ENCODE measurements at places on chromosomes 2 and 18. TPM values are rescaled to one million over a fixed set of nuclear protein-coding genes. Genes with fewer than 3 reads are reported as not detected.

The DLX1 gene
- total RNA-seq = 0.10 TPM

The GREB1L gene
- not detected for total RNA-seq

The FAM110C gene
- total RNA-seq = 0.16 TPM

GRCh38 chr18:13374468-13375301 lies 156.1 kb downstream of the LDLRAD4 start:
- no peak overlapping the region for H3K4me3 ChIP-seq
- DNase-seq = no peak
- no peaks in the 10 kb centered on the region for H3K36me3 ChIP-seq
- H3K27me3 ChIP-seq = no peaks in the 10 kb centered on the region
- H3K4me1 ChIP-seq = peaks cover 80% of the 10 kb centered on the region

GRCh38 chr2:212381428-212382102 lies 157.0 kb downstream of the ERBB4 start:
- H3K27ac ChIP-seq = no peak overlapping the region
- no peaks in the 10 kb centered on the region for H3K27me3 ChIP-seq
- no peaks in the 10 kb centered on the region for H3K4me1 ChIP-seq
- no peaks in the 10 kb centered on the region for H3K36me3 ChIP-seq
- no peak for DNase-seq

- peaks cover 16% of the 10 kb centered on the region for H3K36me3 ChIP-seq
- H3K27ac ChIP-seq = no peak overlapping the region
- H3K4me3 ChIP-seq = no peak overlapping the region
- H3K4me1 ChIP-seq = no peaks in the 10 kb centered on the region
- DNase-seq = no peak
Observed at GRCh38 chr2:178679891-178680290, 127.3 kb downstream of the TTN start.

DNA sequence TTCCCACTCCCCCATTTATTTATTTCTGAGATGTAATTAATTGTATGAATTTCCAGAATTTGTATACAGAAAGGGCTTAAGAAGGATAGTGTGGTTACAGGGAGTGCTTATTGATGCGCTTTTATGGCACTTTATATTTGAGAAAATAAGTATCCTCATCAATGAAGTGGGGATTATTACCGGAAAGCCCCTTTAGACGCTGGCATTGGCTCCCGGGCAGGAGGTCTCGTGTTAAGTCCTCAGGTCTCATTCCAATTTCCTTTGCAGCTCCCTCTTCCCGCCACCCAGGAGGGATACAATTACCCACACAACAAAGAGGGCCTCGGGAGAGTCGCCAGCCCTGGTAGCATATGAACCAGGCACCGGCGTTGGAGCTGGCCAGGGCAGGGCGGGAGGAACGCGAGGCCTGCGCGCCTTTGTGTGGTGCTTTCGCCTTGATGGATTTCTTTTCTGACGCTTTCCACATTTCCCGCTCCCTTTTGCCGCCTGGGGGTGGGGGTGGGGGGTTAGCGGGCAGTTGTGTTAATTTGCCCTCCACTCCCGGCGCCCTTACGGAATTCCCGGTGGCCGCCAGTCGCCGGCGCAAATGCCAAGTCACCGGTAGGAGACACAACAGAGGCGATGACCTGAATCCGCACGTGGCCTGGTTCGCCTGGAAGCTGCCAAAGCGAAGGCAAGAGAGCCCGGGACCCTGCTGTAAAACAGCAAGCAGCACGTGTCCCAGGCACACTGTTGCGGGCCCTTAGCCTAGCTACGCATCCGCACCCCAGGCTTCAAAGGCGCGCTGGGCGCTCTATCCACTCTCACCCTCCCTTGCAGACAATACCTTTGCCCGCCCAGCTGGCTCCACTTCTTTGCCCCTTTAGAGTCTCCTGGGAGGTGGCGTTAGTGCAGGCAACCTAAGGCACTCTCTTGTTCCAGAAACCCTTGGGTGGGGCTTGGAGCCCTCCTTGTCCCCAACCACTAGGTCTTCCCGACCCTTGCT lies 3.3 kb downstream of the GAD1 start:
- peaks cover 45% of the 10 kb centered on the region for H3K4me1 ChIP-seq
- H3K4me3 ChIP-seq = peak overlapping the region; percentile 56
- no peak for DNase-seq
- no peak overlapping the region for H3K27ac ChIP-seq

DNA sequence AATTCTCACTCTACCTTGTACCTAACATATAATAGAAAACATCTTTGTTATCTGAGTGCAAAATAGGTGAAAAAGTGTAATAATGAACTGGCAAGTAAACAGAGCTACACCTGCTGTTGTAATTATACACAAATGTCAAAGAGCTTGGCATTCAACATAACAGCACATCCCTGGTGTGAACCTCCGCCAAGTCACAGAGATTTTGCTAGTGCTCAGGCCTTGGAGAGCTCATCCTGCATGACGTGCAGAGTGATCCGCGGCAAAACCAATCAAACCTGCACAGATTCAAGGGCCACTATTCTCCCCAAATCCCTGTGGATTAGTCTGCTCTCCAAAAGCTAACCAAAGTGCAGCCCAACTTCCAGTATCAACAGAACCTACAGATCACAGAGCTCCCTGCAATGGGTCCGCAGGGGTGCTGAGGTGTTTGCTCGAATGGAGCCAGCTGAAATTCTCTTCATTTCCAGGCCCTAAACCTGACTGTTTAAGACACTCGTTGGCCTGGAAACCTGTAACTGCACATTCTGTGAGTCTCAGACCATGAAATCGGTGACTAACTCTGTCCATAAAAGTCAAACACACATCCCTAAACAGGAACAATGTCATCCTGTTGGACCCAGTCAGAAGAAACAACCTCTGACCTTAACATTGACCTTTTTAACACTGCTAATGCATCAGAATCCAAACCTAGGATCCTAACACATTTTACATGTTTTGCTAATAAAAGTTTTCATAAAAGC lies 111.8 kb downstream of the EPB41L3 start:
- H3K36me3 ChIP-seq = no peaks in the 10 kb centered on the region
- H3K4me1 ChIP-seq = no peaks in the 10 kb centered on the region
- H3K4me3 ChIP-seq = no peak overlapping the region
- no peak for DNase-seq

DNA sequence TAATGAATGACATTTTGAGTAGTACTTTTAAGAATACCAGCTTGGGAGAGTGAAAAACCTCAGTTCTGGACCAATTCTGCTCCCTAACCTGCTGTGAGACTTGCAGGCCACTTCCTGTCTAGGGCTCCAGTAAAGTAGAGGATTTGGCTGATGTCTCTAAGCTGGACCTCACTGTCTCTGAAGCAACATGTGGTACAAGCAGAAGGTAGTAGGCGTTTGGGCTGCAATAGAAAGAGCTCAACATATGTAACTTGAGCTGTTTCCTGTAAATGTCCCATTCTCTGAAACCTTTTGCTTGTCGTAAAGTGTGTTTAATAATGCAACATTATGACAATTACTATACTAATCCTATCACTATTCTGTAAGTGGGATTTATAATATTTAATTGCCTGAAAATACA lies 213.1 kb downstream of the MYO3B start:
- H3K4me1 ChIP-seq = no peaks in the 10 kb centered on the region
- no peak for DNase-seq
- no peaks in the 10 kb centered on the region for H3K36me3 ChIP-seq
- H3K27me3 ChIP-seq = peaks cover 40% of the 10 kb centered on the region

GRCh38 chr2:108621687-108622681 lies 87.7 kb downstream of the LIMS1 start:
- peak overlapping the region; percentile 89 for H3K27ac ChIP-seq
- H3K4me1 ChIP-seq = peaks cover 56% of the 10 kb centered on the region
- peak overlapping the region; percentile 80 for H3K4me3 ChIP-seq
- no peaks in the 10 kb centered on the region for H3K27me3 ChIP-seq

- H3K36me3 ChIP-seq = no peaks in the 10 kb centered on the region
- no peak overlapping the region for H3K27ac ChIP-seq
- peaks cover 2% of the 10 kb centered on the region for H3K4me1 ChIP-seq
- peaks cover 16% of the 10 kb centered on the region for H3K27me3 ChIP-seq
- peak; percentile 41 for DNase-seq
Observed at GRCh38 chr2:13006829-13007717, 290.3 kb downstream of the TRIB2 start.

- no peaks in the 10 kb centered on the region for H3K36me3 ChIP-seq
- DNase-seq = no peak
- H3K4me1 ChIP-seq = no peaks in the 10 kb centered on the region
- no peak overlapping the region for H3K4me3 ChIP-seq
- no peak overlapping the region for H3K27ac ChIP-seq
Observed at GRCh38 chr2:123514613-123515207, 510.4 kb upstream of the CNTNAP5 start.

GRCh38 chr2:36798724-36799123 lies 102.2 kb downstream of the VIT start:
- H3K27ac ChIP-seq = no peak overlapping the region
- H3K27me3 ChIP-seq = no peaks in the 10 kb centered on the region
- no peaks in the 10 kb centered on the region for H3K4me1 ChIP-seq
- no peak overlapping the region for H3K4me3 ChIP-seq

DNA sequence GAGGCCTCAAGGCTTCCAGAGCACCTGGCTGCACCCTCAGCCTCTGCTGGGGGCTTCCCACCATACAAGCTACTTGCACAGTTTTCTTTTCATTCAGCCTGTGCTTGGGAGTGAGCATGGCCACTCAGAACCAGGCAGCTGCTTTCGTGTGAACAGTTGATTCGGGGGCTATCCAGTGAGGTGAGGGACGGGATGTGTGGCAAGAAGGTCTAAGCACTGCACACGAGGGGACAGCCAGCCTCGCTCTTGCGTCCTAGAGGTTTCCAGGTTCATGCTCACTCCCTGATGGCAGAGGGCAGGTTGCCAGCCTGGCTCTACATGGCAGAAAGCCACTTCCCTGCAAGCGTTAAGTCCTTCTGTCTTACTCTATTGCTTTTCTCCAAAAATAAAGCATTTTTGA lies 146.2 kb downstream of the MBP start:
- peaks cover 2% of the 10 kb centered on the region for H3K4me1 ChIP-seq
- H3K4me3 ChIP-seq = no peak overlapping the region
- no peak for DNase-seq
- H3K27me3 ChIP-seq = no peaks in the 10 kb centered on the region
- no peaks in the 10 kb centered on the region for H3K36me3 ChIP-seq

- no peak overlapping the region for H3K4me3 ChIP-seq
- no peaks in the 10 kb centered on the region for H3K27me3 ChIP-seq
- no peak overlapping the region for H3K27ac ChIP-seq
- no peak for DNase-seq
- H3K4me1 ChIP-seq = no peaks in the 10 kb centered on the region
- no peaks in the 10 kb centered on the region for H3K36me3 ChIP-seq
Observed at GRCh38 chr2:16067866-16068551, 127.7 kb downstream of the MYCN start.
